Stimulated activated CD4-positive, alpha-beta T cell treated with anti-CD3 and anti-CD28 coated beads, Interleukin-4, amount 100 ng/mL, for 48 hours (primary cell): ENCODE measurements at places on chromosomes 7 and 10.

GRCh38 chr10:61974601-61975390, 73.3 kb downstream of the ARID5B start:
- DNase-seq = no peak

DNA sequence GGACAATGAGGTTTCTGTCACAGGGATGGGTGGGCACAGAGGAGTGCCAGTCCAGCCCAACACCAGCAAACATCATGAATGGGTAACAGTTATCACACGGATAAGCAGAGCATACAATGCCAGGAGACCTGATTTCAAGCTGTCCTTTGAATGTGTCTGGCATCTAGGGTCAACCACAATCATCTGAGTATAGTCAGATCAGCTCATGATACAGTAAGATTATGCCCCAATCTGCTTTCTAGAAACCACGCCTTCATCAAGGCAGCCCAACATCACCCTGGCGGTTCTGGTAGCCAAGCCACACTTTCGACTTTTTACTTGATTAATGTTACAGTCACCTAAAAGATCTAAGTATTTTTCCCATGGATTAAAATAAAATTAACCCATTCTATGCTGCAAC, 10.5 kb downstream of the FAM171A1 start:
- no peak for DNase-seq

DNA sequence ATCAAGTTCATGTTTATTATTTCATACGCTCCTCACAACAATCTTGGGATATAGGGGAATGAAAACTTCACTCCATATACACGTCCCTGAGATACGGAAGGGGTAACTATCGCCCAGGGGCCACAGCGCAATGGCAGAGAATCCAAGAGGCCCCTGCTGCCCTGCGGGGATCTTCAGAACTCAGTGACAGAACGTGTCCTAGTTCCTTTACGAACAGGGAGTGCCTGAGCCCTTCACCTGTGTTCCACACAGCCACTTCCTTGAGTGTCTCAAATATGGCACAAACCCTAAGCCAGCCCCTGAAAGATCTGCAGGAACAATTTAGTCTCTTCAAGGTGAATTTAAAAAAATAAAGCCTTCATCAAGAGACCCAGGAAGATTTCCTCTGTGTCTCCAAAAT, 25.9 kb downstream of the LYZL1 start:
- DNase-seq = no peak

DNA sequence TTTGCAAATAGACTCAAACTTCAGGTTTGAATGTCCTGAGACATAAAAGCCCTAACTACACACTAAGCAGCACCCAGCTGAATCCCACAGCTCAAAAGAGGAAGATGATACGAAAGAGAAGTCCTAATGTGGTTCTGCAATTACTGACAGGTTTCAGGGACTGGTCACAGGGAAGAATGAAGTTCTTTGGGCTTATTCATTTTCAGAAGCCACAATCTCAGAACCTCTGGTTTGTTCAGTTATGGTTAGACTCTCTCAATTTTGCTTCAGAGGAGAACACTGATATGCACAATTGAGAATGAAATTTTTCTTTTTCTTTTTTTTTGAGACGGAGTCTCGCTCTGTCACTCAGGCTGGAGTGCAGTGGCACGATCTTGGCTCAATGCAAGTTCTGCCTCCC, 94.6 kb upstream of the FAM180A start:
- no peak for DNase-seq

DNA sequence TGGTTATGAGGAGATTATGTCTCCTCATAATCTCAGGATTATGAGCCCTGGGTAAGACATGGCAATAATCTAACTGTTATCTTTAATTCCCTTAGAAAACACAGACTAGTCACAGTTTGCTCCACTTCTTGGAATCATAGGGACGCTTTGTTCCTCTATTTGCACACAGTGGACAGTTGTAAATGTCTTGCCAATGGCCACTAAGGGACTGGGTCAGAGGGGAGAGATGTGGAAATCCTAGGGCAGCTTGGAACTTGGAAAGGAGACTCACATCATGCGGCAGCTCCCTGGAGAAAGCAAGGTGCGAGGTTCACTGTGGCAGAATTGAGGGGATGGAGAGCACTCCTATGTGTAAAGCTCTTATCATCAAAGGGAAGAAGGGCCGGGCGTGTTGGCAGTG, 266.1 kb downstream of the PRPF18 start:
- no peak for DNase-seq

- no peak for DNase-seq
Observed at GRCh38 chr10:17147884-17148489, 18.4 kb upstream of the CUBN start.

DNA sequence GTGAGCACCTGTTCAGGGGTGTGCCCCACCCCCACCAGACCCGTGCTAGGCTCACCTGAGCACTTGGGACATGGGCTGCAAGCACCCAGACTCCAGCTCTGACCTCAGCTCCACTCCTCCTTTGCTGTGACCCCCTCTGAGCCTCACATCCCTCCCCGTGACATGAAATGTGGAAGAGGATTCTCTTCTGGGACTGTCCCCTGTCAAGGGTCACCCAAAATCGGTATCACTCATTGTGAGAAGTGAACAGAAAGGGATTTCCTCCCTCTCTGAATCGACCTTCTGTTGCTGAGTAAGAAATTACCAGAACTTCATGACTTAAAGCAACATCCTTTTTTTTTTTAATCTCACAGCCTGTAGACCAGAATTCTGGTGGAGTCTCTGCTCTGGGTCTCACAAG, 6.2 kb upstream of the CHST15 start:
- no peak for DNase-seq

DNA sequence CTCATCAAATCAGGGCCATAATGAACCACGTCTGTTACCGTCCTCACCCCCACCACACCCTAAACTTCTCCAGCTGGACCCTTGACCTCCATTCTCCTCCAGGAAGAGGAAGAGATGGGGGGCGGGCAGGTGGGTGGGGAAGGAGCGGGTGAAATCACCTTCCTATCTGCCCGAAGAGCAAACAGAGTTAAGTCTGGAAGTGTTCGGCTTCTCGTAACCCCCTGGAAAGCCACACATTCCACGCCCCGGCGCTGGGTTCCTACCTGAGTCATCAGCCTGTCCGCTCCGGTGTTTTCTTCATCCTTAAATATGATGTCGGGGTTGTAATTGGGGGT, 736 bp downstream of the SHH start:
- DNase-seq = no peak

GRCh38 chr10:70137927-70138883, 5.6 kb upstream of the AIFM2 start:
- no peak for DNase-seq
